Sigmoid colon (tissue), 7 donors: ENCODE measurements at places on chromosomes 3 and 15. TPM values are rescaled to one million over a fixed set of nuclear protein-coding genes. Genes with fewer than 3 reads are reported as not detected.

Gene HDC
- total RNA-seq = 1.2 TPM

Gene SLC22A13
- total RNA-seq = not detected

- no peak overlapping the region for H3K4me3 ChIP-seq
- no peak overlapping the region for H3K27ac ChIP-seq
- H3K36me3 ChIP-seq = no peaks in the 10 kb centered on the region
- no peaks in the 10 kb centered on the region for H3K27me3 ChIP-seq
Measured at GRCh38 chr3:148852271-148852992, 12.7 kb upstream of the CPA3 start.

- H3K27me3 ChIP-seq = no peaks in the 10 kb centered on the region
- no peak overlapping the region for H3K4me3 ChIP-seq
- peaks cover 10% of the 10 kb centered on the region for H3K4me1 ChIP-seq
- DNase-seq = no peak
- H3K36me3 ChIP-seq = no peaks in the 10 kb centered on the region
Measured at GRCh38 chr15:75763137-75763611, 50.5 kb upstream of the CSPG4 start.

DNA sequence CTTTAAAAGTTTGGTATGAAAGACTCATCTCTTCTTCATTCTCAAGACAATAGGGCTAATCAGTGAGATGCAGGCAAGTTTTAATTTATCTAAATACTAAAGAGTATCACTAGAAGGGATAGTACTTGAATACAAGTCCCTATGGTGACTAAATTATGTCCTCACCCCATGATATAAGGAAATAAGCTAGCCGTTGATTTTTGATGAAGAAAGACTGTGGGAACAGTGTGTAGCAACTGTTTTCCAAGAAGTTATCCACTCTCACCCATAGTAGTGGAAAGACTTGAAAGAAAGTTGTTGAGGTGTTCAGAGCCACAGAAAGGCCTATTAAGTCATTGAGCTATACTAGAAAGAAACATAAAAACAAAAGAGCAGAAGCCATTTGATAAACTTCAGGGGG lies 36.7 kb downstream of the PIK3CA start:
- no peaks in the 10 kb centered on the region for H3K36me3 ChIP-seq
- no peaks in the 10 kb centered on the region for H3K27me3 ChIP-seq
- no peak overlapping the region for H3K27ac ChIP-seq
- no peak overlapping the region for H3K4me3 ChIP-seq
- peaks cover 78% of the 10 kb centered on the region for H3K4me1 ChIP-seq

DNA sequence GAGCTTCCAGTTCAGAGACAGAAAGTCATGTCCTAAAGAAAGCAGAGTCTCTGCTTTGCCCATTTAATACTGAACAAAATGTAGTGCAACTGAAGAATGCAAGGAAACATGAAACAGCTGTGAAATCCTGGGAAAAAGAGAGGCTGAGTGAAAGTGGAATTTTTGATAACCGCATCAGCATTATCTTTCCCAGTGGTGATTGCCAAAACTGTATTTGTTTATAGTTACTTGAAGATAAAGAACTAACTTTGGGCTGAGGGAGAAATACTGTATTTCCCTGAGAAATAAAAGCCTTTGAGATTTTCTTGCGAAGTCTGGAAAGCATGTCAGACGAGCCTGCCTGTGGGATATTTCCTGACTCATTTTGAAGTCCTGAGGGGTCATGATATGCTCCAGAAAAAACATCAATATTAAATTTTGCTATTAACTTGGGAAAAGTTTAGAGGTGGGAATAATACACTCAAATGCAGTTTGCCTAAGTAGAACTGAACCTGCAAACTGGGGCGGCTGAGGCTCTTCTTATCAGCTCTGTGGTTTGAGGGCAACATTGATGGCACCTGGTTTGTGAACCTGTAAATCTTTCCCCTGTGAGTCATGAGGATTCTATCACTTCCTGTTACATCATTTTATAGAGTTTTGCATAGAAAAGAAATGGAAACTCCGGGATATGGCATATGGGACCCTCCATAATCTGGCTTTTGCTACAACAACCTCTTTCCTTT lies 855.3 kb downstream of the MCTP2 start:
- no peak overlapping the region for H3K4me3 ChIP-seq
- no peak for DNase-seq
- no peak overlapping the region for H3K27ac ChIP-seq
- no peaks in the 10 kb centered on the region for H3K4me1 ChIP-seq
- H3K27me3 ChIP-seq = no peaks in the 10 kb centered on the region

DNA sequence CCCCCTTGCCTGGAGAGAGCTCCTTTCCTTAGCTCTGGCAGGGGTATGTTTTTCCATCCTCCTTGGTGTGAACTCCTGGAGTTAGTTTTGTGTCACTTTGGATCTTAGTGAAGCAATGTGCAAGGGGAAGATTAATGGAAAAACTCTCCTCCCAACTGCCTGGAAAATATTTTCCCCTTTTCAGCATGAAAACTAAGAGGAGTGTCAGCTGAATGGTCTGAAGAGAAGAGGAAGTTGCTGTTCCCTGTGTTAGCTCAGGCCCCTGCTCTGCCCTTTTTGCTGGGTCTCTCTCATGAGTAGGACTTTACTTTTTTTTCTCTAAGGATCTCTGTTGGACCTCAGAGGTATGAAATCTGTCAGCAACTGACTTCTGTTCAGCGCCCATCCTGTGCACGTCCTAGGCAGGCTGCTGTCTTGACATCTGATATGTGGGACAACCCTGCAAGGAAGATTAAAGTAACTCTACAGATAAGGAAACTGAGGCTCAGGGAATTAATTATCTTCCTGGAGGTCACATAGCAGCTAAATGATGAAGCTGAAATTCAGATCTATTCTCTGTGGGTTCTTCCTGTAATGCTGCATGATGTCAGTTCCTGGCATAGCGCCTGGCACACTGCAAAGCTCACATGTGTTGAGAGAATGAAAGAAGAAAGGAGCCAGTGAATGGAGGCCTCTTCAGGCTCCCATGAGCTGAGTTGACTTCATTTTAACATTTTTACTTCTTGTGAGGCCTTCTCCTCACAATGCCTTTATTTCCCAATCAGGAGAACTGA lies 109.7 kb upstream of the GALNT15 start:
- peak overlapping the region; percentile 66 for H3K27ac ChIP-seq
- H3K27me3 ChIP-seq = no peaks in the 10 kb centered on the region
- H3K4me1 ChIP-seq = peaks cover 37% of the 10 kb centered on the region
- H3K4me3 ChIP-seq = no peak overlapping the region
- DNase-seq = peak; percentile 92
